ENCODE measurements at places on chromosomes 1 and 21. TPM values are rescaled to one million over a fixed set of nuclear protein-coding genes. Genes with fewer than 3 reads are reported as not detected.
A peak's percentile ranks its signal among the peaks of the same experiment; 100 is the strongest.

DNA sequence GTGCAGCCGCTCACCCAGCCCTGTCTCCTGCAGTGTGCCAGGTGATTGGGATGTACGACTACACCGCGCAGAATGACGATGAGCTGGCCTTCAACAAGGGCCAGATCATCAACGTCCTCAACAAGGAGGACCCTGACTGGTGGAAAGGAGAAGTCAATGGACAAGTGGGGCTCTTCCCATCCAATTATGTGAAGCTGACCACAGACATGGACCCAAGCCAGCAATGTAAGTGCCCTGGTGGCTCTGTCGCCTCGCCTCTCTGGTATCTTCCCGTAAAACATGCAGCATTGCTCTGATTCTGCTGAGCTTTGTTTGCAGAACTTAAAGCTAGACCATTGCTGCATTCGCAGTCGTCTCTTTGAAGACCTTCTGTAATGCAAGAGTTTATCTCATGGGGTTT lies 79.2 kb downstream of the ATP5PO start:
- no peak overlapping the region for H3K27ac ChIP-seq
- H3K27me3 ChIP-seq = no peaks in the 10 kb centered on the region
- H3K4me3 ChIP-seq = no peak overlapping the region
- no peaks in the 10 kb centered on the region for H3K4me1 ChIP-seq
- no peak for DNase-seq
- H3K36me3 ChIP-seq = peaks cover 65% of the 10 kb centered on the region

DNA sequence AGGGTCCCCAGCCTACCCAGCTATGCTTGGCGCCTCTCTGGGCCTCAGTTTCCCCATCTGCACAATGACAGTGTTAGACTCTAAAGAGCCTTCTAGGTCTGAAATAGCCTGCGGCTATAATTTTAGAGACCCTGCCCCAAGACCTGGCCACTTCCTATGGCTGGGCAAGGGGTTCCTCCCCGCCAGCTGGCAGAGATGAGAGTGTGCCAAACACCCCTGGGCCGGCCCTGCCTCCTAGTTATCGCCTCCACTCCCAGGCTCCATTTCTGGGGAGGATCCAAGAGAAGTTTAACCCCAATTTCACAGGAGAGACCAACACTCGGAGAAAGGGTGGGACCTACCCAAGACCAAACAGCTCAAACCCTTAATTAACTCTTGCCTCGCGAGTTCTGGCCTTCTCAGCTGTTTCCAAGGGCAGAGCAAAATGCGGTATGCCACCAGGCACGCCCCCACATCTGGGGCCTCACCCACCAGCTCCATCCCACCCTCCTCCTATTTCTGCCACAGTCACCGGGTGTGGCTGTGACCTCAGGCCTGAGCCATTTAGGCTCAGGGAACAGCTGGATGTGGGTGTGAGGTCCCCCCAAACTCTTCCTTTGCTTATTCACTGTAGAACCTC lies 35.7 kb downstream of the TTC39A start:
- H3K36me3 ChIP-seq = no peaks in the 10 kb centered on the region
- no peaks in the 10 kb centered on the region for H3K27me3 ChIP-seq
- no peak overlapping the region for H3K27ac ChIP-seq

DNA sequence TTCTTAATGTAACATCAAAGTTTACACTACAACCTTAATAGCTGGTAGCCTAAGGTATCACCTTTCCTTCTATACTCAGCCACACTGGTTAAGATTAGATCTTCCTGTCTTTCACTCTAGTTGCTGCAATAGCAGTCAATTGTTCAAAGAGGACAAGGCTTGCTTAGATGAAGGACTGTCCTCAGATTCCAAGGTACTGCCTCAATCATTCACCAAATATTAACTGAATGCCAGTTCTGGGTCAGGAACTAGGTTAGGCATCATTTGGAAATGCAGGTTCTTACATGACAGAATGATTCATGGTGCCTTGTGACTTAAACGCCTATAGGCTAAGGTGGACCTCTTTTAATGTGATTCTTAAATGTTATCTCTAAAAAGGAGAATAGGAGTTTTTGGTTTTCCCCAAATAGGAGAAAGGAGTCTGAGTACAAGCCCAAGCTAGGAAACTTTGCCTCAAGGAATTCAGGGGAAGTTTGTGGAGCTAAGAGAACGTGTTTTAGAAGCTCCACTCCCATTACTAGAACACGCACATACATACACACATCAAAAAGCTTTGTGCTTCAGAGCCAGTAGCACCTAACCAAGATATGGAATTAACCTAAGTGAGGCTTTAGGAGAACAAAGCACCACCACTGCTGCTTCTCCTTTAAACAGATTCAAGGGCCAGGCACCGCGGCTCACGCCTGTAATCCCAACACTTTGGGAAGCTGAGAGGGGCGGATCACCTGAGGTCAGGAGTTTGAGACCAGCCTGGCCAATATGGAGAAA lies 8.5 kb upstream of the WDR47 start:
- H3K27me3 ChIP-seq = no peaks in the 10 kb centered on the region
- no peaks in the 10 kb centered on the region for H3K36me3 ChIP-seq
- H3K4me3 ChIP-seq = no peak overlapping the region
- no peak for DNase-seq
- no peak overlapping the region for H3K27ac ChIP-seq
- no peaks in the 10 kb centered on the region for H3K4me1 ChIP-seq

- peak overlapping the region; percentile 90 for H3K27ac ChIP-seq
- peak overlapping the region; percentile 96 for H3K4me3 ChIP-seq
- no peaks in the 10 kb centered on the region for H3K36me3 ChIP-seq
- peak; percentile 91 for DNase-seq
- H3K4me1 ChIP-seq = peaks cover 58% of the 10 kb centered on the region
These were observed 436 bp upstream of the LBR start for GRCh38 chr1:225428068-225428880.

- no peaks in the 10 kb centered on the region for H3K36me3 ChIP-seq
- peak overlapping the region; percentile 44 for H3K4me3 ChIP-seq
- H3K4me1 ChIP-seq = peaks cover 13% of the 10 kb centered on the region
- peak overlapping the region; percentile 53 for H3K27ac ChIP-seq
These were observed 13.2 kb downstream of the ODF2L start for GRCh38 chr1:86382878-86383277.

MATN1 gene
- total RNA-seq = not detected

DNA sequence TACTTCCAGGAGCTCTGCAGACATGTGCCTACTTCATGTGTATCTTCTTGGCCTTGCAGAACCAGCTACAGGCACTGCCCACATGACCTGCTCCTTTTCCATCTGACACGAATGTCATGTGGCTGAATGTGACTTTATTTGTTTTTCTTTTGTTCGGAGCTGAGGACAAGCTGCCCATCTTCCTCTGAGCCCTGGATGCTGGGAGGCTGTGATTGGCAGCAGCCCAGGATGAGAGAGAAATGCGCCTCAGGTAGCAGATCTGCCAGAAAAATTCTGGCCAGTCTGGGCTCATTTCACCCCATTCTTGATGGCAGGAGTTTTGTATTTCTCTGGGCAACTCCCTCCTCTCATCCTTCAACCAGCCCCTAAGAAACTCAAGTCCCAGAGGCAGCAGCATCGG lies 372.0 kb downstream of the RPS6KC1 start:
- no peaks in the 10 kb centered on the region for H3K27me3 ChIP-seq
- H3K4me1 ChIP-seq = peaks cover 3% of the 10 kb centered on the region
- H3K36me3 ChIP-seq = no peaks in the 10 kb centered on the region
- H3K27ac ChIP-seq = no peak overlapping the region

DR1 gene
- total RNA-seq = 37.7 TPM

- H3K36me3 ChIP-seq = no peaks in the 10 kb centered on the region
- H3K4me3 ChIP-seq = no peak overlapping the region
- H3K4me1 ChIP-seq = no peaks in the 10 kb centered on the region
- no peak for DNase-seq
- no peak overlapping the region for H3K27ac ChIP-seq
- no peaks in the 10 kb centered on the region for H3K27me3 ChIP-seq
These were observed 38.5 kb upstream of the EGLN1 start for GRCh38 chr1:231460614-231461013.

DNA sequence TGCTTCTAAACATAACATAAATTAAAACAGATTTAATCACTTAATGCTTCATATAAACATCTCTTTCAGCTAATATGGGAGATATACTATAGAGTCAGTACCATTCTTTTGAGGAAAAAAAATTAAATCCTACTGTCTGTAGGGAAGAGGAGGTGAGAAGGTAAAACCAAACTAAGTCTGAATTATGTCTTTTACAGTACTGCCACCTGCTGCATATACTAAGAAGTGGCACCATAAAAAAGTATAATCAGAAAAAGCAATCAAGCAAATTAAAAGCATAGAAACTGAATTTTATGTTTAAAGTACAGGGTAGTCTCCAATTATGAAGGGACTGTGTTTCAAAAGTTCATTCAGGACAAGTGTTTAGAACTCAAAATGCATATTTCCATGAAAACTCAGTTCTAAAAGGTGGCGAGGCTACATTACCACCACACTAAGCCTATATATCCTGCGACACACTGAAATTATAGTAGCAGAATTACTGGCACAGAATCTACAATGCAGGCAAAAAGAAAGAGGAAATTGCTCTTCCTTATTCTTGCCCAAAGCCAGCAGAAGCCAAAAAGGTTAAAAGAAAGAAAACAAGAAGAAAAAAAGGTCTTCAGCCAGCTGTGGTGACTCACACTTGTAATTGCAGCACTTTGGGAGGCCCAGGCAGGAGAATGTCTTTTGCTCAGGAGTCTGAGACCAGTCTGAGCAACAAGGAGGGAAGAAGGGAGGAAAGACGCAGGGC lies 9.0 kb downstream of the NSL1 start:
- no peak overlapping the region for H3K4me3 ChIP-seq
- no peak overlapping the region for H3K27ac ChIP-seq
- H3K27me3 ChIP-seq = no peaks in the 10 kb centered on the region
- DNase-seq = no peak
- H3K4me1 ChIP-seq = no peaks in the 10 kb centered on the region

NPHP4 gene
- 3.7 TPM for total RNA-seq

DNA sequence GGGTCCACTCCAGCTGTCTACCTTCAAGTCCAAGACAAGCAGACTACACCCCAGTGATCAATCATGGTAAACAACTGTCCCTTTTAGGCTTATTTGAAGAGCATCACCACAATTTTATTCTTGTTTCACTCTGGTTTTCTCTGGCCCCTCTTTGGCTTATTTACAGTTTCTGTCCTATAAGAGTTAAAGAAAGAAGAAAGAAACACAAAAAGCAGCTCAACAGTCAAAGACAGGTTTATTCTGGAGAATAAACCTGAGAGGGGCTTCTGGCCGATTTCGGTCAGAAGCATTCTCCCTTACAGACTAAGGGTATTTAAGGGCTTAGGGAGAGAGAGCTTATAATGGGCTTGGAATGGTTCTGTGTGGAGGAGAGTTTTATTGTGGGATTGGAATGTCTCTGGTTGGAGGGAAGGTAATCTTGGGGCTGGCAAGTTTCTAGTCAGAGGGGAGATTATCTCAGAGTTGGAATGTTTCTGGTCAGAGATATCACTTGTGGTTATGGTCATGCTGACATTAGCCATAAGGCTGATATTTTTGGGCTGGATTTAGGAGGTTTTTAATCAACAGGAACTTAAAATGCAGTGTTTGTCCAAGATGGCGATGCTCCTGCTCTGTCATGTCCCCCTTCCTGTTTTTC lies 161.0 kb downstream of the URB2 start:
- no peak overlapping the region for H3K27ac ChIP-seq
- H3K36me3 ChIP-seq = no peaks in the 10 kb centered on the region
- DNase-seq = no peak
- no peaks in the 10 kb centered on the region for H3K4me1 ChIP-seq
- peaks cover 7% of the 10 kb centered on the region for H3K27me3 ChIP-seq

- H3K4me1 ChIP-seq = peaks cover 3% of the 10 kb centered on the region
- no peaks in the 10 kb centered on the region for H3K27me3 ChIP-seq
- peaks cover 4% of the 10 kb centered on the region for H3K36me3 ChIP-seq
- H3K27ac ChIP-seq = no peak overlapping the region
These were observed 75.2 kb downstream of the RERE start for GRCh38 chr1:8742022-8742924.

GRCh38 chr1:10857687-10858086 lies 61.2 kb upstream of the CASZ1 start:
- H3K4me1 ChIP-seq = peaks cover 43% of the 10 kb centered on the region
- DNase-seq = no peak
- H3K4me3 ChIP-seq = no peak overlapping the region
- peak overlapping the region; percentile 81 for H3K27ac ChIP-seq
- peaks cover 31% of the 10 kb centered on the region for H3K27me3 ChIP-seq

GRCh38 chr1:234310460-234310817 lies 62.8 kb upstream of the COA6 start:
- H3K4me3 ChIP-seq = no peak overlapping the region
- no peak for DNase-seq
- H3K36me3 ChIP-seq = no peaks in the 10 kb centered on the region
- H3K27ac ChIP-seq = no peak overlapping the region
- H3K4me1 ChIP-seq = no peaks in the 10 kb centered on the region
- peaks cover 53% of the 10 kb centered on the region for H3K27me3 ChIP-seq

DNA sequence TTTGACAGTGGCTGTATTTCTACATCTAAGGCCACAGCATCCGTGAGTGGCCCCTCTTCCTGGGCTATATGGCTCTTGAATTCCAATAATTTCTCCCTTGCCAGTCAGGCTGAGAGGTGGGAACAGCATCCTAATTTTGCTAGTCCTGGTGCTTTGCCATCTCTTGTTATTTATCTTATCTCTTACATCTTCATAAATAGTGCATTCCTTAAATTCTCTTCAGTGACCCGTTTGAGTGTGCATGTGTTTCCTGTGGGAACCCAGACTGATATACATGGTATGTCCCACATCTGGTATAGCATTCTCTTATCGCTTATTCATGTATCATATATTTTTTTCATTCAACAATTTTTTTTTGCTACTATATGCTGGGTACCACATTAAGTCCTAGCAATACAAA lies 9.9 kb downstream of the S100A11 start:
- H3K4me3 ChIP-seq = no peak overlapping the region
- no peak for DNase-seq
- no peak overlapping the region for H3K27ac ChIP-seq
- peaks cover 15% of the 10 kb centered on the region for H3K36me3 ChIP-seq
- H3K4me1 ChIP-seq = no peaks in the 10 kb centered on the region
- no peaks in the 10 kb centered on the region for H3K27me3 ChIP-seq

GRCh38 chr1:19313636-19313959 lies 1.5 kb downstream of the SLC66A1 start:
- peaks cover 6% of the 10 kb centered on the region for H3K36me3 ChIP-seq
- H3K4me3 ChIP-seq = no peak overlapping the region
- DNase-seq = no peak
- peaks cover 42% of the 10 kb centered on the region for H3K4me1 ChIP-seq
- no peak overlapping the region for H3K27ac ChIP-seq

GRCh38 chr1:244212797-244213475 lies 161.9 kb downstream of the ZBTB18 start:
- DNase-seq = no peak
- no peaks in the 10 kb centered on the region for H3K36me3 ChIP-seq
- H3K27me3 ChIP-seq = no peaks in the 10 kb centered on the region
- peaks cover 24% of the 10 kb centered on the region for H3K4me1 ChIP-seq

USP48 gene
- 39.1 TPM for total RNA-seq

SLC6A9 gene
- 1.2 TPM for total RNA-seq

- no peak for DNase-seq
- no peaks in the 10 kb centered on the region for H3K27me3 ChIP-seq
- H3K4me1 ChIP-seq = no peaks in the 10 kb centered on the region
- H3K36me3 ChIP-seq = no peaks in the 10 kb centered on the region
These were observed 6.0 kb upstream of the FCRL2 start for GRCh38 chr1:157782931-157783330.

All from left ventricle myocardium inferior (tissue), 1 donor.